ENCODE measurements at places on chromosomes 12 and 14. TPM values are rescaled to one million over a fixed set of nuclear protein-coding genes. Genes with fewer than 3 reads are reported as not detected.

RNASE7 gene
- not detected for total RNA-seq

SRGAP1 gene
- 9.8 TPM for total RNA-seq

STYK1 gene
- total RNA-seq: 2.3 TPM

CACNA2D4 gene
- total RNA-seq: 1.8 TPM
